ENCODE measurements at places on chromosomes 1 and 21. TPM values are rescaled to one million over a fixed set of nuclear protein-coding genes. Genes with fewer than 3 reads are reported as not detected.

GRCh38 chr1:209150114-209150513, 433.4 kb upstream of the CAMK1G start:
- peak; percentile 85 for DNase-seq

DNA sequence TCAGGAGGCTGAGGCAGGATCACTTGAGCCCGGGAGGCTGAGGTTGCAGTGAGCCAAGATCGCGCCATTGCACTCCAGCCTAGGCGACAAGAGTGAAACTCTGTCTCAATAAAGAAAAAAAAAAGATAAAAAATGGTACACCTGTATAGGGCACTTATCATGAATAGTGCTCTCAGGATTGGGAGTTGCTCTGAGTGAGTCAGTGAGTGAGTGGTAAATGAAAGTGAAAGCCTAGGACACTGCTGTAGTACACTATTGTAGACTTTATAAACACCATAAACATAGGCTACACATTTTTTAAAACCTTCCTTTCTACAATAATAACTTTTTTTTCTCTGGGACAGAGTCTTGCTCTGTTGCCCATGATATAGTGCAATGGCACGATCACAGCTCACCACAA, 16.8 kb downstream of the PHTF1 start:
- no peak for DNase-seq

DNA sequence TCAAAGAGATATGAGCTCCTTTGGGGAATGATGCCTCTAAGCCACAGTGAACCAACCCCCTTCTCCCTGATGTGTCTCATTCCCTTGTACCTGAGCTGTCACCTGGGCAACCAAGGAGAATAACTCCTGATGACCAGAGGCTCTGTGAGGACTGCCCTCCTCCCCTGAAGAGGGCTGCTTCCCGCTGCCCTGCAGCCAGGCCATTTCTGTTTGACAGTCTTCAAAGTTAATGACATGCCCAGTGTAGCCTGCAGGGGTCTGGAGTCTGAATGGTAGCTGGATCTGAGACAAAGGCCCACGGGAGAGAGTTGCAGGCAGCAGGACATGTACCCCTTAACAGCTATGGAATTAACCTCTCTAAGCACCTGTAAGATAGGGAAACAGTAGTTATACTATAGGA, 3.4 kb upstream of the SLFNL1 start:
- DNase-seq: no peak

- DNase-seq: peak; percentile 46
These were observed 1.3 kb upstream of the DNAJC16 start for GRCh38 chr1:15525050-15526020.

GRCh38 chr1:215459136-215459535, 108.0 kb upstream of the KCTD3 start:
- DNase-seq: no peak

DNA sequence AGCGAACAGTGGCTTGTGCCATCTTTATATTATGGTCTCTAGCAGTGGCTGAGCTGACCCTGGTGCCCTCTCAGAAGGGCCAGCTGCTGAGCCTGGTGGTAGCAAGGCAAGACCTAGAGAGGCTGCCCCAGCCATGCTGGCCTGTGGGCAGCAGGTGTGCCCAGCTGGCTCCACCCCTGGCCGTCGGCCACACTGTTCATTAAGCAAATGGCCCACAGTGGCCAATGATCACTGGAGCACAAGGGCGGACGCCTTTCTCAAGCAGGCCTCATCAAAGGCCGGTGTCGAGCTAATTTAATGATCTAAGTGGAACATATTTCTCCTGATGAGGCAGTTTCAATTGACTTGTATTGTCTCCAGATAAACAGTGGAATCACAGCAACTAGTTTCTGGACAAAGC, 89.4 kb downstream of the GRIK3 start:
- DNase-seq: no peak

The VANGL2 gene
- 6.9 TPM for total RNA-seq

The SYCP1 gene
- total RNA-seq: not detected
